ENCODE measurements at places on chromosomes 12 and 14. TPM values are rescaled to one million over a fixed set of nuclear protein-coding genes. Genes with fewer than 3 reads are reported as not detected.

Gene PRR4
- 2.0 TPM for polyA plus RNA-seq

Gene TAS2R8
- not detected for polyA plus RNA-seq

Gene CIROP
- not detected for polyA plus RNA-seq

Gene CIT
- polyA plus RNA-seq: 1.7 TPM

Gene LMNTD1
- 0.11 TPM for polyA plus RNA-seq

Gene KTN1
- 97.2 TPM for polyA plus RNA-seq

Gene TCL1B
- not detected for polyA plus RNA-seq

Gene GDF3
- 0.20 TPM for polyA plus RNA-seq

Gene DIO2
- 4.2 TPM for polyA plus RNA-seq

Gene GPATCH2L
- polyA plus RNA-seq: 18.5 TPM

Gene TTC9
- polyA plus RNA-seq: 0.96 TPM

Gene FAIM2
- 9.1 TPM for polyA plus RNA-seq

Gene PLEKHG7
- 0.13 TPM for polyA plus RNA-seq

Gene RPGRIP1
- 0.15 TPM for polyA plus RNA-seq

Gene IFNG-AS1
- not detected for polyA plus RNA-seq

Gene WASHC4
- polyA plus RNA-seq: 18.3 TPM

Gene TAS2R9
- polyA plus RNA-seq: not detected

Gene CLEC4C
- not detected for polyA plus RNA-seq

Gene NPFF
- polyA plus RNA-seq: not detected

Gene TMTC1
- 30.3 TPM for polyA plus RNA-seq

Gene FITM1
- 0.81 TPM for polyA plus RNA-seq

Gene STRN3
- polyA plus RNA-seq: 25.4 TPM

Gene GRIN2B
- polyA plus RNA-seq: under 0.01 TPM

Gene BHLHE41
- 10.1 TPM for polyA plus RNA-seq

Gene FGF6
- 0.16 TPM for polyA plus RNA-seq

Gene STON2
- 2.0 TPM for polyA plus RNA-seq

Gene STXBP6
- polyA plus RNA-seq: 25.1 TPM

Gene RTN1
- polyA plus RNA-seq: 6.3 TPM

Gene ZCRB1
- 41.6 TPM for polyA plus RNA-seq

Gene ERC1
- 26.6 TPM for polyA plus RNA-seq

Gene OR4K13
- not detected for polyA plus RNA-seq

Gene OR4E1
- polyA plus RNA-seq: not detected

Gene NXPH4
- polyA plus RNA-seq: 0.28 TPM

Gene MMP19
- 21.8 TPM for polyA plus RNA-seq

Gene CATSPERB
- polyA plus RNA-seq: 0.30 TPM

Gene TMPRSS12
- polyA plus RNA-seq: not detected

Gene SLC25A21
- 0.72 TPM for polyA plus RNA-seq

Gene RAD51AP1
- 2.4 TPM for polyA plus RNA-seq

Gene WIF1
- polyA plus RNA-seq: 1.9 TPM

Gene PIWIL1
- not detected for polyA plus RNA-seq

Gene ARHGEF40
- 27.9 TPM for polyA plus RNA-seq

Gene RGS6
- polyA plus RNA-seq: 0.65 TPM

Gene CARMIL3
- 0.33 TPM for polyA plus RNA-seq

Gene GPRC5A
- polyA plus RNA-seq: 8.5 TPM

Gene ITGA7
- polyA plus RNA-seq: 87.5 TPM

Gene COX8C
- 0.23 TPM for polyA plus RNA-seq

Gene LRRC9
- 0.01 TPM for polyA plus RNA-seq

Gene TEX52
- polyA plus RNA-seq: not detected

Gene GALNT16
- 3.7 TPM for polyA plus RNA-seq

All from urinary bladder (tissue), 4 donors.